Heart left ventricle (tissue), 16 donors: ENCODE measurements at places on chromosomes 4 and X. TPM values are rescaled to one million over a fixed set of nuclear protein-coding genes. Genes with fewer than 3 reads are reported as not detected.

- DNase-seq: no peak
These were observed 1.7 kb upstream of the AFP start for GRCh38 chr4:73434311-73434710.

GRCh38 chr4:81213671-81214070, 1.4 kb downstream of the PRKG2 start:
- no peak for DNase-seq

- no peak for DNase-seq
These were observed 192.7 kb downstream of the PTTG2 start for GRCh38 chr4:38152721-38153386.

- DNase-seq: no peak
These were observed 140.0 kb downstream of the NPFFR2 start for GRCh38 chr4:72171761-72172160.

FGA gene
- not detected for total RNA-seq

DNA sequence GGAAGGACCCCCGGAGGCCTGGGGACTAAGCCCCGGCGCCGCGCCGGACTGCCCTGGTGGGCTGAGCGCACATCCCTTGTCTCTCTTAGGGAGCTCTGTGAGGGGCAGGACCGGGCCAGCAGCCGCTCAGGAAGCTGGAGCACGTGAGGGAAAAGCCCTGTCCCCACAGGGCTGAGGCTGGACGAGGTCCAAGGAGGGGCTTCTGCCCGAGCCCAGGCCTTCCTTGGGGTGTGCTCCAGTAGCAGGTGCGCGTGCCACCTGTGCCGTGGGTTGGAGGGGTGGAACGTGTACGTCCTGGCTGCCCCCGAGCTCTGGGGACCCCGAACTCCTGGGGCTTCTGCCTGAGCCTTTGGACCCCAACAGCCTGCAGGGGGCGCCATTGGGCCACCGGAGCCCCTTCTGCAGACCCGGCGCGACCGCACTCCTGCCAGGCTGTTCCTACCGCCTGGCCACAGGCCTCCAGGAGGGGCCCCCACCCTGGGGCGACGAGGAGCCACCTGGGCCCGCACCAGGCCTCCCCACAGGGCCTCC, 27.2 kb downstream of the TACC3 start:
- DNase-seq: peak; percentile 67
